Fibroblast of skin of abdomen (primary cell): ENCODE measurements at places on chromosomes 6 and 20.

DNA sequence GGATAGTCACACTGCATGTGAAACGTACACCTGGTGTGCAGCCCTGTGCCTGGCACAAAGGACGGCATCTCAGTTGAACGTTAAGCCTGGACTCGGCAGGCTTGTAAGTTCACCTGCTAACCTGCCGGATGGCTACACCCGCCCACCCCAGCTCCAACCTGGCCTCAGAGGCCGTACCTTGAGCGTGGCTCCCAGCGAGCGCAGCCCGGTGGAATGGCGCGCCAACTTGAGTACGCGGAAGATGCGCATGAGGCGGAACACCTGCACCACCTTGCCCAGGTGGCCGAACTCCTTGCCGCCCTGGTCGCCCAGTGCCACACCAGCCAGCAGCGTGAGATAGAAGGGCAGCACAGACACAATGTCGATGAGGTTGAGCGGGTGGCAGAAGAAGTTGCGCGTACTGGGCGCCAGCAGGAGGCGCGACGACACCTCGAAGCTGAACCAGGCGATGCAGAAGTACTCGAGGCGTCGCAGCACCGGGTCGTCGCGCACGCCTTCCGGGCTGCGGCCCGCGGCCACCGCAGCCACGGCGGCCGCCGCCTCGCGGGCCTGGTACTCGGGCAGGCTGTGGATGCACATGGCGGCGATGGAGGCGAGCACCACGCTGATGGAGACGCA is 3.3 kb downstream of the KCNS1 start:
- peak; percentile 36 for DNase-seq

DNA sequence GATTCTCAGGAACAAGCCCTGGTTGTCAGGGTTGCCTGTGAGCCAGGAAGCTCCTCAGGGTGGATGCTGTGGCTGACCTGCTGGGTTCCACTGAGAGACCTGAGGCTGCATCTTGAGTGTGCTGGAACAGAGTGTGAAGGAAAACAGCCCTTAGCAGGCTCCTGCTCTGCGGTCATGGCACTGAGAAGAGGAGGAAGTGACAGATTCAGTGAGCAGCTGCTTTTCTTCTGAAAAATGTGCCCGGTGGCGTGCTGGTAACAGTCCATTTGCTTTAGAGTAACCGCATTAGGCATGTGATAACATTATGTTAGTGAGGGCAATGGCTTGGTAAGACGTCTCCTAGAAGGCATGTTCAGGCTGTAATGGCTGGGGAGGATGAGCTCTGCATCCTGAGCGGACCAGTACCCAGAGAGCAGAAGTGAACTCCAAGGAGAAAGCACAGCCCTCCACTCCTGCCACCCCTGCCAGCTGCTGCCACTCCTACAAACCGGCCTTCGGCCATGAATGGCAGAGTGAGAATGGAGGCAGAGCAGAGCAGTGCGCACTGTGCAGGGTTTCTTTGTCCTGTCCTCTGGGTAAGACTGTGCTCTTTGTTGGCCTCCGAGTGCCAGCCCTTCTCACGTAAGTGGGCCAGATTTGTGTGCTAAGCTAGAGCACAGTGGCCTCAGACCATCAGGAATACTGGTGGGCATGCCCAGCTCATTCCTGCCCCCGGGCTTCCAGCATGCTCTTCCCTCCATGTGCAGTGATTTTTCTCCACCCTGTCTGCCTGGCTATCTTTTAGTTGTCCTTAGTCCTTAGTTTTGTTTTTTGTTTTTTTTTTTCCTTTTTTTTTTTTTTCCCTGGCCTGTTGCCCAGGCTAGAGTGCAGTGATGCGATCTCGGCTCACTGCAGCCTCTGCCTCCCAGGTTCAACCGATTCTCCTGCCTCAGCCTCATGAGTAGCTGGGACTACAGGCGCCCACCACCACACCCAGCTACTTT is 98.1 kb upstream of the VSTM2L start:
- DNase-seq, result no peak

DNA sequence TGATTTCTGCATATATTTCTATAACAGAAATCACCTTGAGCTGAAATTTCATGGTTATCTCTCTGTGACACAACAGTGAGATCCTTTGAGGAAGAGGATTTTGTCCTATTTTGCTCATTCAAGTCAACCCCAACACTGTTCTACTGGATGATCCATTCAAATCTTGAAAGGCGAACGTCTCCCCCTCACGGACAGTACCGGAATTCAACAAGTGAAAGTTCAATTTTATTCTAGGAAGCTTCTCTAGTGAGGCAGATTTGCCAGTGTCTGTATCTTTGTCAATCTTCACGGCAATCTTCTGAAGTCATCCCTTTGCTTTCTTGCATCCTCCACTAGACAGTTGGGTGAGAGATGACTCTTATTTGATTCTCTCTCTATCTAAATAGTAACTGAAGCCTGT is 91.7 kb upstream of the PDE7B start:
- peak; percentile 14 for DNase-seq

- no peak for DNase-seq
Measured at GRCh38 chr6:112145080-112145573, 57.7 kb downstream of the FAM229B start.

- no peak for DNase-seq
Measured at GRCh38 chr6:79111549-79111948, 33.5 kb upstream of the PHIP start.

DNA sequence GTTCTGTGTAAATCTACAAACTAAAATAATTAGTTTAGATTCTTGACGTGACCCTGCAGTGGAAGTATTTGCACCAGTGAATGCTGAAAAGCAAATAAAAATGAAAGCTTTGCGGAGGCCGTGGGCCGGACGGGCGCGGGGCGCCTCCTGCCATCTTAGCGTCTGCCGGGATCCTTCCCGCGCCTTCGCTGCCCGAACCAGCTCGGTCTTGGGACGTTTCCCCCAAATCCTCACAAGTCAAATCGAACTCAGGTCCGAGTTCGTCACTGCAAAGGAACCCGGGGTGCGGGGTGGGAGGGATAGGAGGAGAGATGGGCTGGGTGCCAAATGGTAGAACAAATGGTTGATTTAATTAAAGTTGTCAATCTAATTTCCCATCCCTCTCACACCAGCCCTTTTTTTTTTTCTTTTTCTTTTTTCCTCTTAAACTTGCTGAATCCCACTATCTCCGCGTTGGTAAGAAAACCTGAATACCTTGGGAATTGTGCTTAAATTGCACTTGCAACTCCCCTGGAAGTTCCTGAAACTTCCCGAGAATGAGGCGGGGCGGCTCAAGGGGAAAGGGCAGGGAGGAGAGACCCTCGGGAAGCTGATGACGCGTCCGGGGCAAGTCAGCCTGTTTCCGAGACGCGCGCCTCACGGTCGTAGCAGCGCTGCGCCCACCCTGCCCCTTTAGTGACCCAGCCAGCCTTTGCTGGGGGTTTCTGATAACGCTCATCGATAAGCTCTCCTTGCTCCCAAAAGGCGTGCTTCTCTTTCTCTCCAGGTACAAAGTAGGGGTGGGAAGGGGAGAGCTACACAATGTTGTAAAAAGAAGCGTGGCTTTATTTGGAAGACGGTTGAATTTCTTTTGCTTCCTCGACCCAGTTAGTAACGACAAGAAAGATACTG is 1.8 kb downstream of the GJA1 start:
- DNase-seq, result peak; percentile 74

DNA sequence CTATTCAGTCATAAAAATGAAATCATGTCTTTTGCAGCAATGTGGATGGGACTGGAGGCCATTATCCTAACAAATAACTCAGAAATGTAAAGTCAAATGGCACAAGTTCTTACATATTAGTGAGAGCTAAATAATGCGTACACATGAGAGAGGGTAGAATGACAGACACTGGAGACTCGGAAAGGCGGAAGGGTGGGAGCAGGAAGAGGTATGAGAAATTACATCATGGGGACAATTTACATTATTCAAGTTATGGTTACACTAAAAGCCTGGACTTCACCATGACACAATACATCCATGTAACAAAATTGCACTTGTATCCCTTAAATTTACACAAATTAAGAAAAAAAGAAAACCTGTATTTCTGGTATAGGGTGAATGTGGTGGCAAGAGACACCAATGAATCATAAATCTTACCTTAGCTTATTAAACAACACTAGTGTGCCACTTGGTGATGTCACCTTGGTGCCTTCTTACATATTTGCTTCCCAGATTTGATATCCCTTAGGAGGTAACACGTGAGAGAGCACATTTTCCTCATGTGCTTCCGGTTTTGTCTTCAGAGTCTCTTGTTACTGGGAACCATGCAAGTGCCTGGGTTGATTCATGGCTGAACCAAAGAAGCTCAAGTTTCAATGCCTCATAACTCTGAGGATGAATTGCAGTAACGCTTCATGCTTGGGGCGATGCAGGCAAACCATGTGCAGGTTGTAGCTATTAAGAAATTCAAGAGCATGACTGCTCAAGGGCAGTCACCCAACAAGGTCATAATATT is 84.6 kb downstream of the DCDC2 start:
- DNase-seq, result peak; percentile 0

GRCh38 chr6:158356586-158357546 is 44.6 kb downstream of the TULP4 start:
- no peak for DNase-seq

- no peak for DNase-seq
Measured at GRCh38 chr20:1945660-1946059, 48.2 kb downstream of the PDYN start.

DNA sequence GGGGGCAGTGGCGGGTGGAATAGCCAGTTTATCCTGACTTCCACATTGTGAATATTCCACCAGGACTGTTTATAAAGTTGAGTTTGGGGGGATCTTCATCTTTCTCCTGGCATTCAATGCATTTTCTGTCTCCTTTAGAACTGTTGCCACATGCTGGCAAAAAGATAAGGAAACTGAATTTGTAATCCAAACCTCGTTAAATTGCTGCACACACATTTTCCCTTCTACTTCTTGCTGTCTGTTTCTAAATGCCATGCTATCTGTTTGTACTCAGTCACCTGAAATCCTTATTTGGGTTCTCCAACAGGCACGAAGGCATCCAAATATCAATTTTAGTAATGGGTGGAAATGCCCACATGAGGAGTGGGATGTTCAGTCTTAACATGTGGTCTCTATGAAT is 180.2 kb upstream of the CCN2 start:
- DNase-seq, result no peak

DNA sequence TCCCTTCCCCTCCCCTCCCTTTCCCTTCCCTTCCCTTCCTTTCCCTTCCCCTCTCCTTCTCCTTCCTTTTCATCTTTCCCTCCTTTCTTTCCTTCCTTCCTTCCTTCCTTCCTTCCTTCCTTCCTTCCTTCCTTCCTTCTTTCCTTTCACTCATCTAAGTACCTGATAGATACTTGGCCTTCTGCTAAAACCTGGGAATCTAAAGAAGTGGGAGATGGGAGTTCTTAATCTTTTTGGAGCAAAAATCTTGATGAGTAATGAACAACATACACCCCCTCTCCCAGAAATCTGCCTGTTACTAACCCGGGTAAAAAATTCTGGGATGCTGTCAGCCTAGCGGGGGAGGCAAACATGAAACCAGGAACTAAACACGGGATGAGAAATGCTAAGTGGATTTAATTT is 100.7 kb downstream of the VEGFA start:
- peak; percentile 66 for DNase-seq

DNA sequence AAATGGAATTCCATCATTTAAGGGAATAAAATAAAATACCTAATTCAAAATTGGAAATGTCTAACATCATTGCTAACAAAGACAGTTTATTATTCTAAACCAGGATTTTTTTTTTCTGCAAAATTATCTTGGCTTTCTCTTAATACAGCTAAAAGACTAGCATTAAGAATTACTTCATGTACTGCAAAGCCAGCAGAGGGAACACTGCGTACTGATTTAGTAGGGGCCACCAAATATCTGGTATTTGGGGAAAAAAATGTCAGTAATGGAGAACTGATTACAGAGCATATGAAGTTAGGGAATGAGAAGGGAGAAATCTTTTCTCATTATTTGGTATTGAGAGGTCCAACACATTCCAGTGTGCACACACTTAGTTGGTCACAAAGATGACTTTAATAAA is 3.2 kb upstream of the SOX4 start:
- no peak for DNase-seq

GRCh38 chr20:39875492-39876110 is 813.4 kb downstream of the MAFB start:
- DNase-seq, result no peak

- no peak for DNase-seq
Measured at GRCh38 chr6:159983641-159984080, 14.8 kb downstream of the IGF2R start.

GRCh38 chr6:132998418-132998817 is 184.0 kb downstream of the RPS12 start:
- no peak for DNase-seq

GRCh38 chr6:44049989-44050871 is 77.0 kb downstream of the MRPL14 start:
- peak; percentile 82 for DNase-seq

GRCh38 chr6:29759457-29759856 is 36.2 kb downstream of the HLA-F start:
- no peak for DNase-seq

GRCh38 chr6:84681693-84682326 is 82.6 kb downstream of the TBX18 start:
- no peak for DNase-seq

GRCh38 chr6:139337001-139337400 is 37.4 kb downstream of the CITED2 start:
- no peak for DNase-seq

- no peak for DNase-seq
Measured at GRCh38 chr20:10949930-10950783, 276.4 kb upstream of the JAG1 start.
